Activated CD4-positive, alpha-beta memory T cell treated with anti-CD3 and anti-CD28 coated beads for 36 hours (primary cell): ENCODE measurements at places on chromosomes 1 and 21. TPM values are rescaled to one million over a fixed set of nuclear protein-coding genes. Genes with fewer than 3 reads are reported as not detected.

DNA sequence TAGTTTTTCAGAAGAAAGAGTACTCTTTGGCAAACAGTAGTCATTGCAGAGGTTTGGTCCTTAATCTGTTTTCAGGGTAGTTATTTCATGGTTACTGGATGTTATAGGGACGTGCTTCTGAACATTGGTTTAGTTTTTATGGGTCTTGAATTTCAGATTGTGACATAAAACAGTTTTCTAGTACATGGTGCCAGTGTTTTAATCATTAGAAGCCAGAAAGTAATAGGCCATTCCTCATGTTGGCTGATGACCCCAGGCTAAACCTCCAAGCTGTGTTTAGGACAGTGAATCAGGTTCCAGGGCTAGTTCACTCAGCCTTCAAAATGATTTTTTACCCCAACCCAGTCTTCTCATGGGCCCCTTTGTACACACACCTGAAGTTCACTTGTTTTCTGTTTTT is 73.3 kb downstream of the OLFML2B start:
- no peak overlapping the region for H3K4me3 ChIP-seq
- H3K27ac ChIP-seq: no peak overlapping the region
- DNase-seq: no peak
- peaks cover 10% of the 10 kb centered on the region for H3K36me3 ChIP-seq

DNA sequence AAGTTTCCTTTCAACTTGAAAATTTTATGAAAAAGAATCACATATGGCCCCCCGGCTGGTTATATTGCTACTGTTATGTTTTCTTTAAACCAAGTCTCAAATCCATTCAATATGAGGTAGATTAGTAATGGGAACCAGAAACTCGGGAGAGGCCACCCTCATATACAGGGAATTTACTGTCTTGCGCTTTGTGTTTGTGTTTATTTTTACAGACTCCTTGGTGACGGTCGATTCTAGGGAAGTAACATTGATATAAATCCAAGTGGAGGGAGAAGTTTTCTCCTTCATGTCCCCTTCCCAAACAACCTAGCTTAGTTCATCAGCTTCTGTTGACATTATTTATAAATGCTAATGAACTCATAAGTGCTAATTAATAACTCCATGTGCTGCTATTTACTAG is 163.5 kb upstream of the LMO4 start:
- peaks cover 7% of the 10 kb centered on the region for H3K27me3 ChIP-seq
- DNase-seq: no peak
- no peaks in the 10 kb centered on the region for H3K36me3 ChIP-seq
- no peaks in the 10 kb centered on the region for H3K4me1 ChIP-seq

DNA sequence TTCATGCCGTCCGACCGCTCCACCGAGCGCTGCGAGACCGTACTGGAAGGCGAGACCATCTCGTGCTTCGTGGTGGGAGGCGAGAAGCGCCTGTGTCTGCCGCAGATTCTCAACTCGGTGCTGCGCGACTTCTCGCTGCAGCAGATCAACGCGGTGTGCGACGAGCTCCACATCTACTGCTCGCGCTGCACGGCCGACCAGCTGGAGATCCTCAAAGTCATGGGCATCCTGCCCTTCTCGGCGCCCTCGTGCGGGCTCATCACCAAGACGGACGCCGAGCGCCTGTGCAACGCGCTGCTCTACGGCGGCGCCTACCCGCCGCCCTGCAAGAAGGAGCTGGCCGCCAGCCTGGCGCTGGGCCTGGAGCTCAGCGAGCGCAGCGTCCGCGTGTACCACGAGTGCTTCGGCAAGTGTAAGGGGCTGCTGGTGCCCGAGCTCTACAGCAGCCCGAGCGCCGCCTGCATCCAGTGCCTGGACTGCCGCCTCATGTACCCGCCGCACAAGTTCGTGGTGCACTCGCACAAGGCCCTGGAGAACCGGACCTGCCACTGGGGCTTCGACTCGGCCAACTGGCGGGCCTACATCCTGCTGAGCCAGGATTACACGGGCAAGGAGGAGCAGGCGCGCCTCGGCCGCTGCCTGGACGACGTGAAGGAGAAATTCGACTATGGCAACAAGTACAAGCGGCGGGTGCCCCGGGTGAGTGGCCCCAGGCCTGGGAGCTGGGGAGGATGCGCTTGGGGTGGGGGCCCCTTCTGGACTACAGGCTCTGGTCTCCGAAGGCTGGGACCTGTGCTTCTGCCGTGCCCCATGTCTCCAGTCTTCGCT is 1.1 kb downstream of the SKI start:
- H3K4me1 ChIP-seq: peaks cover 22% of the 10 kb centered on the region
- H3K27me3 ChIP-seq: peaks cover 1% of the 10 kb centered on the region
- H3K27ac ChIP-seq: peak overlapping the region; percentile 96

DNA sequence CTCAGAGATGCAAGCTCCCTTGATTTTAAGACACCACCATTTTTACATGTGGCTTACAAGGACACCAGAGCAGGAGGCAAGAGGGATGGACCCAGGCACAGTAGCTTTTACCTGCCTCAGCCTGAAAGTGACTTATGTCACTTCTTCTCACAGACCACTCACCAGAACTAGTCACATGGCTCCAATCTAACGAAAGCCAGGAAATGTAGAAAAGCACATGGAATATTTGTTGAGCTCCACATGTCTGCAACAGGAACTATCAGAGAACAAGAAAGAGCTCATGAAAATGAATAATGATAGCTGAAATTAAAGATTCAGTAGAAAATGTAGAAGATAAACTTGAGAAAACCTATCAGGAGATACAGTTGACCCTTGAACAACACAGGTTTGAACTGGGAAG is 69.4 kb downstream of the ZNF648 start:
- H3K36me3 ChIP-seq: no peaks in the 10 kb centered on the region
- no peak overlapping the region for H3K4me3 ChIP-seq
- H3K27me3 ChIP-seq: peaks cover 14% of the 10 kb centered on the region
- DNase-seq: no peak
- H3K27ac ChIP-seq: no peak overlapping the region
- H3K4me1 ChIP-seq: no peaks in the 10 kb centered on the region

GRCh38 chr1:156359973-156360372 is 9.0 kb upstream of the RHBG start:
- no peak overlapping the region for H3K27ac ChIP-seq
- H3K4me1 ChIP-seq: peaks cover 14% of the 10 kb centered on the region
- H3K4me3 ChIP-seq: no peak overlapping the region
- DNase-seq: no peak
- peaks cover 16% of the 10 kb centered on the region for H3K27me3 ChIP-seq

DNA sequence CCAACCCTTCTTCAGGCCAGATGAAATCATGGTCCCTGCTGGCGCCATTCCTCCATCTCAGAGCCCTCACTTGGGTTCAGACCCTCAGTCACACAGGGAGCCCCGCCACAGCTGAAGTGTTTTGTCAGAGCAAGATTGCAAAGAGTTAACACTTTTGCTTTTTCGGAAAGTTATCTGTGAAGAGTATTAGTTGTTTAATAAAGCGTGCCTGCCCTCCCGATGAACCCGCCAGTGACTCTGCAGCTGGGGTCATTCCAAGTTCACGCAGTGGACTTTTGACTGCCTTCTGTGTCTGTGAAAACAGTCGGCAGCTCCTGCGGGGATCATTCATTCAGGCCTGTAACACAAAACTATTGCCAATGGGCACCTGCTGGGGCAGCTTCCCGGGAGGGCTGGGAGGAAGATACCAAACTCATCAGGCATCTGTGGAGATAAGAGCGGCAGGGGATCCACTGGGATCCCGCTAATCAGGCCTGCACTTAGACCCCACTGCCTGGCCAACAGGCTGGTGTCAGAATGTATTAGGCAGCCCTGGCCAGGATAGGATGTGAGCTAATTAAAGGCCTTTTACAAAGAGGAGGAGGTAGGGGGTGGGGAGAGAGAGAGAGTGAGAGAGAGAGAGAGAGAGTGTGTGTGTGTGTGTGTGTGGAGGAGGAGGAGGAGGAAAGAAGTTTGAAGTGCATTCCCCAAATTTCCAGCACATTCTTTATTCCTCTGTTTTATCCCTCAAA is 184.5 kb downstream of the DHRS3 start:
- no peak for DNase-seq
- peaks cover 55% of the 10 kb centered on the region for H3K4me1 ChIP-seq
- H3K27me3 ChIP-seq: no peaks in the 10 kb centered on the region
- no peak overlapping the region for H3K4me3 ChIP-seq
- H3K27ac ChIP-seq: peak overlapping the region; percentile 83

DNA sequence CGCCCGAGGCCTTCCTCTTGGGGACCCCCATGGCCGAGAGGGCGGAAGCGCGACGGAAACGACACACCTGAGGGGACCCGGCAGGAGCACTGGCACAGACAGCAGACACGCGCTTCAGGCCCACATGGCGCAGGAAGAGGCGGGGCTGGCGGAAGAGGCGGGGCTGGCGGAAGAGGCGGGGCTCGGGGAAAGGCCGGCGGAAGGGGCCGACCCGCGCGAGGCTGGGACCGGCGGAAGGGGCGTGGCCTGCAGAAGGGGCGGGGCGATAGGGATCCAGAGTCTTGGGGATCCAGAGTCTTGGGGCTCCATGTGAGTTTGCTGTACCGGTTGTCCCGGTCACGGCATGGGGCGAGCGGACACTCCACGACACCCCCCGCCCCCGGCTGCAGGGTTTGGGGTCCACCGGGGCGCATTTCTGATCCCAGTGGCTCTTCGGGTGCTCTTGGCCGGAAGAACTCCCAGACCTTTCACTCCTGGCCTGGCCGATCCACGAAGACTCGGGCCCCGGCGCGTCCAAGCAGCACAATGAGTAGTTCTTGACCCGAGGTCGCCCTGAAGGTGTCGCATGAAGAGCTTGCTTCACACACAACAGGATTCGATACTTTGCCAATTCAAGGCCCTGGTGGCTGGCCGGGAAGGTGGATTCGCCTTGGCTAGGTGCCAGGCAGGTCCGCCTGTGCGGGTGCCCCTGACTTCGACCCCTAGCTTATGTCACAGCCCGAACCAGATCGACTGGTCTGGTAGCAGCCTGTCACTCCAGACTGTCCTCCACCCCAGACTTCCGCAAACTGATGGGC is at the start of gene URB1:
Gene URB1 (minus strand): TSS at position 133 of the 797 bp plus-strand sequence. CDS start 102 bp downstream, at position 31.
- peaks cover 2% of the 10 kb centered on the region for H3K27me3 ChIP-seq
- H3K4me1 ChIP-seq: peaks cover 43% of the 10 kb centered on the region
- peaks cover 6% of the 10 kb centered on the region for H3K36me3 ChIP-seq
- peak within 1 kb of the TSS; percentile 51 for H3K27ac ChIP-seq

DNA sequence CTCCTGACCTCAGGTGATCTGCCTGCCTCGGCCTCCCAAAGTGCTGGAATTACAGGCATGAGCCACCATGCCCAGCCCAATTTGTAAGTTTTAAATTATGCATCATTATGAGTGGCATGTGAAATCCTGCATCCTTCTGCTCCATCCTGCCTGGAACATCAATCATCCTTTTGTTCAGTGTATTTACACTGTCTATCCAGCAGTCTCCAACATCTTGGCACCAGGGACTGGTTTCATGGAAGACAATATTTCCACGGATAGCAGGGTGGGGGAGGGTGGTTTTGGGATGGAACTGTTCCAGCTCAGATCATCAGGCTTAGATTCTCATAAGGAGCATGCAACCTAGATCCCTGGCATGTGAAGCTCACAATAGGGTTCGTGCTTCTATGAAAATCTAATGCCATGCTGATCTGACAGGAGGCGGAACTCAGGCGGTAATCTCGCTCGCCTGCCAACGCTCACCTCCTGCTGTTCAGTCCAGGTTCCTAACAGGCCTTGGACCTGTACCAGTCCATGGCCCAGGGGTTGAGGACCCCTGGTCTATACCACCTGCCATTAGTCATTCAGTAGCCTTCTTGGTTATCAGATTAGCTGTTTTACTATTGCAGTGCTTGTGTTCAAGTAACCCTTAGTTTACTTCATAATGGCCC is 22.2 kb upstream of the TCEA3 start:
- no peaks in the 10 kb centered on the region for H3K36me3 ChIP-seq
- no peak for DNase-seq
- H3K4me1 ChIP-seq: peaks cover 5% of the 10 kb centered on the region
- H3K27me3 ChIP-seq: no peaks in the 10 kb centered on the region
- no peak overlapping the region for H3K4me3 ChIP-seq

GRCh38 chr21:28791595-28792282 is 200.9 kb downstream of the LTN1 start:
- H3K4me3 ChIP-seq: no peak overlapping the region
- peak; percentile 38 for DNase-seq
- peaks cover 2% of the 10 kb centered on the region for H3K4me1 ChIP-seq

- no peaks in the 10 kb centered on the region for H3K27me3 ChIP-seq
- H3K27ac ChIP-seq: peak overlapping the region; percentile 91
- H3K4me1 ChIP-seq: peaks cover 29% of the 10 kb centered on the region
- peak overlapping the region; percentile 73 for H3K4me3 ChIP-seq
- H3K36me3 ChIP-seq: peaks cover 23% of the 10 kb centered on the region
Measured at GRCh38 chr1:35637401-35637809, 3.9 kb downstream of the PSMB2 start.

GRCh38 chr1:57982852-57983251 is 559.0 kb upstream of the DAB1 start:
- H3K36me3 ChIP-seq: no peaks in the 10 kb centered on the region
- no peaks in the 10 kb centered on the region for H3K27me3 ChIP-seq

DNA sequence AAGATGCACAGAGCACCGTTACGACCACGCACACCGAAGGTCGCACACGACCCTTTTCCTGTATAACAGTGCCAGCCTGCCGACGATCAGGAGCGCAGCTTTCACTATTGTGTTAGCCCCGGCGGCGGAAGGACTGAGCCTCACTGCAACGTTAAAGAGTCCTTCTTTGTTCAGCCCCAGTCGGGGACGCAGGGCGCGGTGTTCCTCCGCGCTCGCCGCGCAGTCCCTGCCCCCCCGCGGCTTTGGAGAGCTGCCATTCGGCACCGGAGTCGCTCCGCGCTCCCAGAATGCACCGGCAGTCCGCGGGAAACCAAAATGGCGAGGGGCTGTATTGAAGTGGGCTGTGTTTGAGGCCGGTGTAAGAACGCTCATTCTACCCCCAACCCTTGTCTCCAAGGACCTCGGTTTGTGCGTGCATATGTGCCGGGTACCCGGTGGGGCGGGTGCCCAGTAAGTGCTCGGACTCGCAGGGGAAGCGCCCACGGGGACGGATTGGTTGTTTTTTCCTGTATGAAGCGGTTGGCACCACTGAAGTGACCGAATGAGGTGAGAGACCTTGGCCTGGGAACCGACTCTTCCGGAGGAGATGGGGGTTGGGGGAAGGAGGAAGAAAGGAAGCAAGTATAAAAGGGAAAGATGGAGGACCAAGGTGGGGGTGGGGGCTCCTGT is at the start of gene MTF2:
Gene MTF2 (plus strand): TSS at position 298 of the 669 bp plus-strand sequence. CDS start 244 bp downstream, at position 542.
- H3K36me3 ChIP-seq: peaks cover 14% of the 10 kb centered on the region
- peak within 1 kb of the TSS; percentile 88 for H3K27ac ChIP-seq
- peak; percentile 97 for DNase-seq
- peaks cover 28% of the 10 kb centered on the region for H3K4me1 ChIP-seq
- no peaks in the 10 kb centered on the region for H3K27me3 ChIP-seq
- H3K4me3 ChIP-seq: peak within 1 kb of the TSS; percentile 85

Gene MLLT11
- total RNA-seq: 1.9 TPM

Gene OR6K3
- total RNA-seq: not detected

Gene DISP1
- total RNA-seq: 1.1 TPM

Gene TMEM240
- 0.29 TPM for total RNA-seq

Gene PGLYRP4
- not detected for total RNA-seq

Gene GPR37L1
- not detected for total RNA-seq

Gene CRNN
- not detected for total RNA-seq
